ENCODE measurements at places on chromosomes 3 and 15. TPM values are rescaled to one million over a fixed set of nuclear protein-coding genes. Genes with fewer than 3 reads are reported as not detected.

GRCh38 chr3:165254812-165255211, 58.6 kb upstream of the SLITRK3 start:
- H3K4me3 ChIP-seq: no peak overlapping the region
- H3K4me1 ChIP-seq: no peaks in the 10 kb centered on the region
- no peaks in the 10 kb centered on the region for H3K36me3 ChIP-seq
- DNase-seq: peak; percentile 17

CD276 gene
- 31.5 TPM for total RNA-seq

- H3K4me1 ChIP-seq: no peaks in the 10 kb centered on the region
- H3K27ac ChIP-seq: no peak overlapping the region
- H3K4me3 ChIP-seq: no peak overlapping the region
Observed at GRCh38 chr15:69979262-69979661, 118.5 kb downstream of the TLE3 start.

- DNase-seq: no peak
- H3K27ac ChIP-seq: no peak overlapping the region
- peaks cover 4% of the 10 kb centered on the region for H3K36me3 ChIP-seq
- H3K4me1 ChIP-seq: peaks cover 6% of the 10 kb centered on the region
Observed at GRCh38 chr3:8560366-8561007, 58.9 kb downstream of the LMCD1 start.

- H3K4me1 ChIP-seq: no peaks in the 10 kb centered on the region
- H3K27me3 ChIP-seq: no peaks in the 10 kb centered on the region
- no peak overlapping the region for H3K4me3 ChIP-seq
- H3K27ac ChIP-seq: no peak overlapping the region
- no peaks in the 10 kb centered on the region for H3K36me3 ChIP-seq
Observed at GRCh38 chr3:146705225-146705624, 100.1 kb upstream of the PLSCR5 start.

NDUFB5 gene
- total RNA-seq: 102 TPM

DNA sequence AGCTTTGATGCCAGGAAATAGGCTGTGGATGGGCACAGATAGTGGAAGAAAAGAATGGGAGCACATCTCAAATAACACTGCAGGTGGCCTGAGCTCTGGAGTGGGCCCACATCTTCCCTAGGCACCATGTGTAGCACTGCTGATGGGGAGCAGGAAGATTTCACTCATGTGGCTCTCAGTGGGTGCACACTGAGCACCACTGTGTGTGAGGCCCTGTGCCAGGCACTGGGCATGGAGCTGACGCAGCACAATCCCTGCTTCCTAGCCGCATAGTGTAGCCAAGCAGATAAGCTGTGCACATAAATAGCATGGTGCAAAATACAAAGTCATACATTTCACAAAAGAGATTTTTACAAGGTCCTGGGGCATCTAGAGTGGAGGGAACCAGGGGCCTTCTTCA, 101.6 kb downstream of the MOBP start:
- H3K4me1 ChIP-seq: no peaks in the 10 kb centered on the region
- H3K36me3 ChIP-seq: no peaks in the 10 kb centered on the region
- no peaks in the 10 kb centered on the region for H3K27me3 ChIP-seq
- DNase-seq: no peak
- no peak overlapping the region for H3K4me3 ChIP-seq
- H3K27ac ChIP-seq: no peak overlapping the region

CLDN18 gene
- not detected for total RNA-seq

DNA sequence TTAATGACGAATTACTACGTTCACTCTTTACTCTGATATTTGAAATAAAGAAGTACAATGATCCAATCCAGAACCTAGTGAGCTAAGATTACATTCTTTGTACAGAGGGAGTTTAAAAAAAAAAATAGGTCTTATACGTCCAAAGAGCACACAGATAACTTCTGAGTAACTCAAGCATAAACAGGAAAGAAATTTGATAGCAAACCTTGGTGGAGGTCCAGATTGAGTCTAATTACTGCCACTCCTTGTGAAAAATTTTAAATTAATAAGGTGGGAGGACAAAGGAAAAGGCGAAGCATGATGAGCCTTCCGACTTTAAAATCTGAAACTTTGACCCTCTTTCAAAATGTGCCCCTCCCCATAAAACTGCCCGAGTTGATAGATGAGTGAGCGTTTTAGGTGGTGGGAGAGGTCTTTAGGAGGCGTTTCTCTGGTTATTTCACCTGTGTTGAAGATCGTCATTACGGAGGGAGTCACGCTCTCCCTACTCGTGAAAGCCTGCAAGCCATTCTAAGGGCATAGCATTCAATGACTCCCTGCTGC, 127.0 kb upstream of the ROBO2 start:
- no peak overlapping the region for H3K27ac ChIP-seq
- no peak for DNase-seq
- H3K27me3 ChIP-seq: no peaks in the 10 kb centered on the region
- H3K4me3 ChIP-seq: peak overlapping the region; percentile 30
- H3K36me3 ChIP-seq: no peaks in the 10 kb centered on the region
- no peaks in the 10 kb centered on the region for H3K4me1 ChIP-seq

DNA sequence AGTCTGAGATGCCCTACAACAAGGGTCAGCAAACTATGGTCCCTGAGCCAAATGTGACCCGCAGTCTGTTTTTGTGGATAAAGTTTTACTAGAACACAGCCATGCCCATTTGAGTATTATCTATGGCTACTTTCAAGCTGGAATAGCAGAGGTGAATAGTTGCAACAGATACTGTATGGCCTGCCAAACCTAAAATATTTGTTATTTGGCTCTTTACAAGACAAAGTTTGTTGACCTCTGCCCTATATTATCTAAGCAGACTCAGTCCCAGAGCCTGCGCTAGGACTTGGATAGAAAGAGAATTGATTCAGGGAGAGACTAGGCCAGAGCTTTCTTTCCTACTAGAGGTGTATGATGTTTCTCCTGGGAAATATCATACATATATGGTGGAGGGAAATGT, 81.7 kb upstream of the NMNAT3 start:
- no peaks in the 10 kb centered on the region for H3K36me3 ChIP-seq
- no peak overlapping the region for H3K4me3 ChIP-seq
- H3K27ac ChIP-seq: no peak overlapping the region
- DNase-seq: no peak
- H3K4me1 ChIP-seq: no peaks in the 10 kb centered on the region

- no peak for DNase-seq
- H3K4me1 ChIP-seq: no peaks in the 10 kb centered on the region
- no peak overlapping the region for H3K4me3 ChIP-seq
- no peaks in the 10 kb centered on the region for H3K36me3 ChIP-seq
Observed at GRCh38 chr3:157471064-157471463, 32.2 kb downstream of the VEPH1 start.

ZNF660 gene
- total RNA-seq: 5.3 TPM

PRR20G gene
- total RNA-seq: not detected

- H3K4me1 ChIP-seq: no peaks in the 10 kb centered on the region
- no peaks in the 10 kb centered on the region for H3K36me3 ChIP-seq
- no peaks in the 10 kb centered on the region for H3K27me3 ChIP-seq
- H3K27ac ChIP-seq: no peak overlapping the region
Observed at GRCh38 chr15:85890620-85890980, 95.9 kb upstream of the KLHL25 start.

DNA sequence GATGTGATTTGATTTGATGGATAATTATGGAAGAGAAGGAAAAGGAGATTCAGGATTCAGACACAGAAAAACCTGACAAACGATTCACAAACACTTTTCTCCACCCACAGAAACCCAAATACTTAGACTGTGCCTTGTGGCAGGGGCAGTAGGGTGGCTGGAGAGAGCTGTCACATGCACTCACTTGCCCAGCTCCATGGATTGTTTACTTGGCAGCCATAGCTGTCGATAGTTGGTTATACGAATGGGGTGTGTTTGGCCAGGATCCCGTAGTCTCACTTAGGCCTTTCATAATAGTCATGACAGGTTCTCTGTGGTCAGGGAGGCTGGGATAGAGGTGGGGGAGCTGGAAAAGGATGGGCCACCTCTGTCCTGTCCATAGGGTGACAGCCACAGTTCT, 76.9 kb downstream of the CACNA1D start:
- H3K4me3 ChIP-seq: no peak overlapping the region
- H3K27ac ChIP-seq: no peak overlapping the region
- DNase-seq: no peak
- H3K36me3 ChIP-seq: no peaks in the 10 kb centered on the region
- no peaks in the 10 kb centered on the region for H3K27me3 ChIP-seq

DNA sequence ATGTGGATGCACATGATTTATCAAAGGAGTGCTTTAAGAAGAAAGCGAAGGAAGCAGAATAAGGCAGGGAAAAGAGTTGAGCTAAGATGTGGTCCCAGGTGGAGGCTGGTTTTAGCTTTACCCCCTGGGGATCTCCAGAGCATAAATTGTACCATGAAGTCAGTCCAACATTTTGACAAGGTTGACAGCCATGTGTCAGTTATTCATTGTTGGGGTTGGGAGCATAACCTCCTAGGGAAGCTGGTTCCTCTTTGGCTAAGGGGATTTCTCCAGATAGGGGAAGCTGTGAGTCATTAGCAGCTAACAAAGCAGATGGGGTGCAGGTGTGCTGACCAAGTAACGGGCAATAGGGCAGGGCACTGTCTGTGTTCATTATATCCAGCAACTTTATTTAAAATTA, 123.7 kb upstream of the IGSF10 start:
- DNase-seq: no peak
- H3K27me3 ChIP-seq: no peaks in the 10 kb centered on the region
- no peaks in the 10 kb centered on the region for H3K4me1 ChIP-seq
- H3K4me3 ChIP-seq: no peak overlapping the region

A4GNT gene
- total RNA-seq: not detected

SAMD7 gene
- not detected for total RNA-seq

DNA sequence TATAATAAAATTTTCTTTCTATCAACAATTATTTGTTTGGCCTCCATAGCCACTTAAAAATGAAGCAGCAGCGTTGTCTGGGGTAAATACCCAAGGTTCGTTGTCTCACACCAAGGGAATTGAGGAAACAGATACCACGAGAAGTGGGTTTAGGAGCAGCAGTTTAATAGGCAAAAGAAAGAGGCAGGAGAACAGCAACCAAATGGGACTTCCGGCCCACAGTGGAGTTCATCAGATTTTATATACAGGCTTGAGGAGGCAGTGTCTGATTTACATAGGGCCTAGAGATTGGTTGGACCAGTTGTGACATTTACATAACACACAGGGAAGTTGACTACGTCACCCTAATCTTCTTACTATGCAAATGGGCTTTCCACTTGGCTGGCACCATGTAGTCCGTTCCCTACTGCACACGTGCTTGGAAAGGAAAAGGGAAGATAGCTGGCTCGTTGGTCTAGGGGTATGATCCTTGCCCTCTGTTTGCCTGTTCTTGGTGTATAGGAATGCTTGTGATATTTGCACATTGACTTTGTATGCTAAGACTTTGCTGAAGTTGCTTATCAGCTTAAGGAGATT, 61.5 kb upstream of the SETMAR start:
- no peak overlapping the region for H3K27ac ChIP-seq
- H3K4me3 ChIP-seq: no peak overlapping the region
- no peaks in the 10 kb centered on the region for H3K4me1 ChIP-seq
- no peaks in the 10 kb centered on the region for H3K27me3 ChIP-seq
- H3K36me3 ChIP-seq: no peaks in the 10 kb centered on the region
- DNase-seq: no peak

DNA sequence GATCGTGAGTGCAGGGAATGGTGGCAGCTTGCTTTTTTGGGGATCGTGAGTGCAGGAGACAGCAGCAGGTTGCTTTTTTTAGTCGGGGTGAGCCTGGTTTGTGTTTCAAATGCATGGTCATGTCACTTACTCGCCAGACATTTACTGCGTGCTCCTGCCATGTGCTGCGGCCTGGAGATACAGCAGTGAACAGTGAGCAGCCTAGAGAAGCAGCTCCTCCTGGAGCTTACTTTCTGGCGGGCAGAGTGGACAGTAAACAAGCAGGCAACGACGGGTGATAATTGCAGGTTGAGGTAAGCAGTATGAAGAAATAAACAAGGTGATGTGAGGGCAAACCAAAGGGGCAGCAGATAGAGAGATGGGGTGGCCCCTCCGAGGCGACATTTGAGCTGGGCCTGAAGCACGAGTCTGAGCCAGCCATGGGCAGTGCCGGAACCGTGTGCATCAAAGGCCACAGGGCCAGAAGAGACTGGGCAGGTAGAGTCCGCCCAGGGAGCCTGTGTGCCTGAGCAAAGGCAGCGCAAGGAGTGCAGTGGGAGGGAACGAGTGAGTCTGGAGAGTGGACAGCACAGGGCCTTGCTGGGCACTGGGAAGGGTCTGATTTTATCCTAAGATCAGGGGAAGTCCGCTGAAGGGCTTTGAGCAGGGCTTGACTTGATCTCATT, 57.3 kb upstream of the RASA2 start:
- H3K4me1 ChIP-seq: peaks cover 32% of the 10 kb centered on the region
- no peaks in the 10 kb centered on the region for H3K27me3 ChIP-seq
- H3K36me3 ChIP-seq: peaks cover 9% of the 10 kb centered on the region
- no peak overlapping the region for H3K4me3 ChIP-seq

DNA sequence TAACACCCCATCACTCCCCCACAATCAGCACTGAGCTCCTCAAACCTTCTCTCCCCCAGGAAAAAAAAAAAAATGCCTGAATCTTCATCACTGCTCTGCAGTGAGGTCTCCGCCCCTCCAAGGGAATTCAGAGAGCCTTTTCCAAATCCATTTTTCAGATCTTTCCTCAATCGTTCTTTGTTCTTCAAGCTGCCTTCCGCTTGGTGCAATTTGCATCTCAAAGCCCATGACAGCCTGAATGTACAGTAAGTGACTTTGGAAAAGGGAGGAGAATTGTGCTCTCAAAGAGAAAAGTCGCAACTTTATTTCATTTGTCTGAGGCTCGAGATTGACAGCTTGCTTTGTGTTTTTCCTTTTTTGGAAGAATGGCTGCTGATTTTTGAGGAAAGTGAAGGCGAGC, 75.0 kb downstream of the CORO2B start:
- DNase-seq: no peak
- H3K27ac ChIP-seq: no peak overlapping the region
- H3K4me3 ChIP-seq: no peak overlapping the region
- no peaks in the 10 kb centered on the region for H3K4me1 ChIP-seq
- H3K36me3 ChIP-seq: no peaks in the 10 kb centered on the region

LARP6 gene
- 21.0 TPM for total RNA-seq

DNA sequence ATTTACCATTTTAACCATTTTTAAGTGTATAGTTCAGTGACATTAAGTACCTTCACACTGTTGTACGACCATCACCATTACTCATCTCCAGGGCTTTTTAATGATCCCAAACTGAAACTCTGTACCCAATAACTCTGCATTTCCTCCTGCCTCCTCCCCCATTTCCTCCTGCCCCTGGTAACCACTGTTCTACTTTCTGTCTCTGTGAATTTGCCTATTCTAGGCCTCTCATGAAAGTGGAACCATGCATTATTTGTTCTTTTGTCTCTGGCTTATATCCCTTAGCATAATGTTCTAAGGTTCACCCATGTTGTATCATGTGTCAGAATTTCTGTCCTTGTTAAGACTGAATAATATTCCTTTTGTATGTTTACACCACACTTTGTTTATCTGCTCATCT, 154.2 kb downstream of the MECOM start:
- no peak overlapping the region for H3K27ac ChIP-seq
- no peaks in the 10 kb centered on the region for H3K27me3 ChIP-seq
- no peaks in the 10 kb centered on the region for H3K4me1 ChIP-seq
- no peaks in the 10 kb centered on the region for H3K36me3 ChIP-seq
- no peak overlapping the region for H3K4me3 ChIP-seq

Measured in kidney (tissue), 22 donors.